DND-41 (cell line): ENCODE measurements at places on chromosomes 13 and 19.
A peak's percentile ranks its signal among the peaks of the same experiment; 100 is the strongest.

DNA sequence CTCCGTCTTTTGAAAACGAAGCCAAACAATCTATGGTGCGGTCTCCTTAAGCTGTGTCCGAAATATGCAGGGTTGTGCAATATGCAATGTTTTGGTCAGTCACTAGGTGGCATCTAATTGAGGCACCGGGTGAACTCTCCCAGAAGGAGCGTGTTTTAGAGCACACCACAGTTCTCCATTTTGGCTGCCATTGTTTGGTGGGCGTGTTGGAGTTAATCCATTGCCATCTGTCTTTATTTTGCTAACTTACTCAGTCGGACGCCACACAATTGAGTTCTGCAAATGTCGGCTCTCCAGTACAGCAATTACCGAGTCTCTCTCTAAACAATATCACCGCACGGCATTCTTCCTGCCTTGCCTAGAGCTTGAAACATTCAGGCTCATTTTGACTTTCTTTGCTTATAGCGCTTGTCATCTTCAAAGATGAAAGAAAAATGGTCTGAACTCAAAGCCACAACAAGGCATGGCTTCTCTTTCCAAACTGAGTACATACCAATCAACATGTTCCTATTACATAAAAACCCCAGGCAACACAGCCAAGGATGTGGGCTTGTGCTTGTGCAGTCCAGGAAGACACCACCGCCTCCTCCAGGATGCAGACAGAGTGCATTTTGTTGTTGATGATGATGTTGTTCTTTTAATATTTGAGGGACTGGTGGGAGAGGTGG lies 182.0 kb upstream of the SERP2 start:
- DNase-seq = peak; percentile 49
- no peaks in the 10 kb centered on the region for H3K27me3 ChIP-seq
- H3K36me3 ChIP-seq = no peaks in the 10 kb centered on the region
- no peak overlapping the region for H3K27ac ChIP-seq
- H3K4me3 ChIP-seq = no peak overlapping the region

- H3K4me3 ChIP-seq = no peak overlapping the region
- H3K4me1 ChIP-seq = no peaks in the 10 kb centered on the region
- H3K27me3 ChIP-seq = no peaks in the 10 kb centered on the region
- no peak for DNase-seq
- H3K27ac ChIP-seq = no peak overlapping the region
These were observed 185.7 kb downstream of the KLF5 start for GRCh38 chr13:73244467-73244866.

GRCh38 chr19:34181111-34181864 lies 9.0 kb downstream of the LSM14A start:
- H3K4me1 ChIP-seq = peaks cover 19% of the 10 kb centered on the region
- no peaks in the 10 kb centered on the region for H3K27me3 ChIP-seq
- no peak for DNase-seq

DNA sequence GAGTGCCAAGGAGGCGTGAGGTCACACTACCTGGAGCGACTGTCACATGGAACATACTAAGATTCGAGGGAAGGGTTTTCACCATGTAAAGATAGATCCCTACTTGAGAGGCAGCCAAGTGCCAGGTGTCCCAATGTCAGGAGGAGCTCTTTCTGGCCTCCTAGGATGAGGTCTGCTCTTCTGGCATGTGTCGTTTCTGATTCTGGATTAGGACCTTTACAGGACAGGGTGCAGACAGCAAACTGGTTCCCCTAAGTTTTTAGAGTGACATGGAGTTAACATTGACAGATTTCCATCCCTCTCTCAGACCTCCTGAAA lies 75.3 kb downstream of the ZNF536 start:
- no peak overlapping the region for H3K27ac ChIP-seq
- no peaks in the 10 kb centered on the region for H3K36me3 ChIP-seq
- H3K4me1 ChIP-seq = peaks cover 7% of the 10 kb centered on the region; the same call in 1 of the 2 replicates
- DNase-seq = no peak
- H3K27me3 ChIP-seq = peaks cover 11% of the 10 kb centered on the region

GRCh38 chr19:28985201-28985600 lies 227.8 kb downstream of the UQCRFS1 start:
- H3K27ac ChIP-seq = no peak overlapping the region
- no peaks in the 10 kb centered on the region for H3K36me3 ChIP-seq
- no peak for DNase-seq
- no peaks in the 10 kb centered on the region for H3K4me1 ChIP-seq
- peaks cover 13% of the 10 kb centered on the region for H3K27me3 ChIP-seq

GRCh38 chr13:20826843-20827560 lies 53.2 kb upstream of the EEF1AKMT1 start:
- H3K4me3 ChIP-seq = no peak overlapping the region
- no peak for DNase-seq

DNA sequence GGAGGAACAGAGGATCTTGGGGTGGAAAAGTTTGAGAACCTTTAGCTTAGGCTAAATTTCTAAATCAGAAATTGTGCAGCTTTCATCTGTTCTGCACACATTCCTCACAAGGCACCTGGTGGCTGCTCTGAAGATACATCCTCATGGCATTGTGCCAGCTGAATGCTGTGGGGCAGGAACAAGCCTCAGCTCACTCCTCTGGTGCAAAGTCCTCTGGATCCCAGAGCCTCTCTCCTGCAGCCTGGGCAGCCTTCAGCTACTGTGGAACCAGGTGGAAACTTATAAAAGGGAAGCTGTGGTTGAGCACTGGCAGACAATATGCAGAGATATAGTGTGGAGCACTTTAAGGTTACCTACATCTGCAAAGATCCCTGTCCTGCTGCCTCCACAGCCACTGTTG lies 72.3 kb downstream of the KCTD12 start:
- H3K36me3 ChIP-seq = no peaks in the 10 kb centered on the region
- H3K4me3 ChIP-seq = no peak overlapping the region
- DNase-seq = peak; percentile 22
- H3K4me1 ChIP-seq = no peaks in the 10 kb centered on the region

DNA sequence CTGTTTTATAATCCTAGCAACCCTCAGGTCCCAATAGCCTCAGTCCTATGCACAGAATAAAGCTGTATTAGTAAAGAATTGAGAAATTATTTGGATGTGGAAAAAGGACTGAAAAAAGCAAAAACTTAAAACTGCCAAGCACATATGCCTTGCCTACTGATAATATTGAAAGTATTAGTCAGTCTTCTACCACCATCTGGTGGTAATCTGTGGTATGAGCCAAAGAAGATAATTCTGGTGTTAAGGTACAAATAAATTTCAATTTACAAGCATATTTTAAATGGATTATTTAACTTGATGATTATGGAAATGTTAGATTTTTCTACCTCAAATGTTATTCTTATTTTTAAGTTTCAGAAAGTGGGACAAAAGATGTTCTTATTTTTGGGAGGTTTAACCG lies 460.3 kb upstream of the KLHL1 start:
- no peak overlapping the region for H3K27ac ChIP-seq
- no peaks in the 10 kb centered on the region for H3K36me3 ChIP-seq
- H3K4me1 ChIP-seq = no peaks in the 10 kb centered on the region
- DNase-seq = no peak
- no peak overlapping the region for H3K4me3 ChIP-seq
- H3K27me3 ChIP-seq = no peaks in the 10 kb centered on the region

DNA sequence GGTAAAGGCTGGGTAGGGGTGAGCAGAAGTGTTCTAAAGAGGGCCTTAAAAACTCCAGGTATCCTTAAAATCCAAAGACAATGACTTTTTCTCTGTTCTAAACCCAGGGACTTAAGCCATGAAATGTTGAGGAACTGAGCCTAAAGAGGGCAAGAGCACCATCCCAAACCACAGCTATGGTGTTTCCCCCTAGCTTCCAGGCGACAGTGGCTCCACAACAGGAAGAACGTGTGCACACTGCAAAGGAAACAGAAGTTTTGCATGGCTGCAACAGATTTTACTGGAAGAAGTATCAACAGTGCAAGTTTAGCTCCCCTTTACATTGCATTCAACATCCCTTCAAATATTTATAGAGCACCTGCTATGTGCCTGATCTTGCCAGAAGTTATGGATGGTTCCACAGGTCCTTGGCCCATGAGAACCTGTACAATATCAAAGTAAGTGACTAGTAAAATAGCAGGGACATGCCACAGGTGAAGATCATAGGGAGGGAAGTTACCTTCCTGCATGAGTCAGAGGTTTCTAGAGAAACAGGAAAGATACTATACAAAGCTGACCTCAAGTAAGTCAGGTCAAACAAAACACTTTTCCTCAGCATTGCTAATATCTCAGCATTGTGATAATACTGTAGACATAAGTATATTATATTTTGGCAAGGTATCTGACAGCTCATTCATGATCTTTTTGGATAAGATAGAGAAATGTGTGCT lies 8.4 kb upstream of the KCTD12 start:
- no peak overlapping the region for H3K4me3 ChIP-seq
- no peaks in the 10 kb centered on the region for H3K4me1 ChIP-seq
- DNase-seq = no peak
- H3K36me3 ChIP-seq = no peaks in the 10 kb centered on the region
- peaks cover 25% of the 10 kb centered on the region for H3K27me3 ChIP-seq
- no peak overlapping the region for H3K27ac ChIP-seq

DNA sequence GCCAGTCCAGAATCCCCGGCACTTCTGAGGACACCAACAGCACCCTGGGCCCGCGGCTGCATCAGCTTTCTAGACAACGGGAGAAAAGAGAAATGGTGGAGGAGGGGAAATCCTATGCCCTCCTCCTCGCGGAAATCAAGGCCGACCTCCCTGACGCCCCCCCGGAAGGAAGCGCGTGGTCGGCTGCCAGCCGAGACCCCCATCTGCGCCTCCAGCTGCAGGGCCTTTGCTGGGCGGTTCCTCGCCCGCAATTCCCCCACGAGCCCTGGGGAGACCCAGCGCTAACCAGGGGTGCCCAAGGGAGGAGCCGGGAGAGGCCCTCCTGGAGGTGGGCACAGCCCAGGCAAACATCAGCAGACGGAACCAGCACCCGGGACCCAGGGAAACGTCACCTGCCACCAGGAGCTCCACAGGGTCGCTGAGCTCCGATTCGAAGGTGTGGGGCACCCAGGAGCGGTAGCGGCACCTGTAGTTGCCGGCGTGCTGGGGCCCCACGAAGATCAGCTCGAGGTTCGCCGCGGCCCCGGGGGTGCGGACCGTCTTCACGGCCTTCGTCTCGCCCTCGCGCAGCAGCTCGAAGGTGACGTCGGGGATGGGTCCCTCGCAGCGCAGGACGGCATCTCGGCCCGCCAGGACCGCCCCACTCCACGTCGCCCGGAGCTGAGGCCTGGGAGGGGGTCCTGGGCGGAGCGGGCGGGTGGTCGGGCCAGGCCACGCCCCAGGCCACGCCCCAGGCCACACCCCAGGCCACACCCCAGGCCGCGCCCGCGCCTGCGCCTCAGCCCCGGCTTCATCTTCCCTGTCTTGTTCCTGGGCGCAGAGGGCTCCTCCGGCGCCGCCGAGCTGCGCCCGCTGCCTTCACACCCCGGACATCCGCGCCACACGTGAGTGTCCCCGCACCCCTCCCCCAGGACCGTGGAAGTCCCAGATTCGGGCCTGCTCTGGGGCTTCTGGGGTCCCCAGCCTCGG lies 6.0 kb downstream of the A1BG start:
- DNase-seq = peak; percentile 86
- H3K4me1 ChIP-seq = peaks cover 40% of the 10 kb centered on the region
- H3K4me3 ChIP-seq = peak overlapping the region; percentile 100
- no peaks in the 10 kb centered on the region for H3K27me3 ChIP-seq

DNA sequence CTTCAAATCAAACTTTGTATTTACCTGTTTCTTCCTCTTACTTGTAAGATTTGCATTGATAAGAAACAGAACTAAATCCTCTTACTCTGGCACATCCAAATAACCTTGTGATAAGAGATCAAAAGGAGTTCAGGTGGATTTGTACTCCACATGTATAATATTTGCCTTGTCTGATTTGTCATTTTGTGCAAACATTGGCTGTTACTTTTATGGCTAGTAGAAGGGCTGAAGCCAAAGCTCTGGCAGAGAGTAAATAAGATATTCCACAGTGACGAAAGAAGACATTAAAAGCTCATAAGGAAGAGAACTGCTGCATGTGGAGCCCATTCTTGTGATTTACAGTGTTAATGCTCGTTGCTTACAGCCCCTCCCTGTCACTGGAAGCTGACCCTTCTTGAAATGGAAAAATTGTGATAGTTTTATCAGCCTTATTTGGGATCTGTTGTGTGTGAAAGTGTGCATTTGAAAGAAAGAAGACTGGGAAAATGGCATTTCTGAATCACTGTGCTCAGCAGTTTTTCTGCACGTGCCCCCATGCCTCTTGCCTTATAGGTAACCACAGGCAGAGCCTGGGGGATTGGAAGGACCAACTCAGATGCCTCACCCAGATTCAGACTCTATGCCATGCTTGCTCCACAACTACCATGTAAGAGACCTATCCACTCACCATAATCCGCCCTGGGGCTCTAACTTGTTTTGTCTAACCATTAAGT lies 68.2 kb downstream of the OXGR1 start:
- no peak overlapping the region for H3K27ac ChIP-seq
- no peaks in the 10 kb centered on the region for H3K36me3 ChIP-seq
- H3K27me3 ChIP-seq = no peaks in the 10 kb centered on the region
- no peak for DNase-seq
- no peaks in the 10 kb centered on the region for H3K4me1 ChIP-seq

GRCh38 chr19:5987077-5987818 lies 9.3 kb upstream of the RANBP3 start:
- peak; percentile 76 for DNase-seq
- no peaks in the 10 kb centered on the region for H3K27me3 ChIP-seq
- H3K36me3 ChIP-seq = no peaks in the 10 kb centered on the region; the same call in 1 of the 2 replicates
- peaks cover 29% of the 10 kb centered on the region for H3K4me1 ChIP-seq

DNA sequence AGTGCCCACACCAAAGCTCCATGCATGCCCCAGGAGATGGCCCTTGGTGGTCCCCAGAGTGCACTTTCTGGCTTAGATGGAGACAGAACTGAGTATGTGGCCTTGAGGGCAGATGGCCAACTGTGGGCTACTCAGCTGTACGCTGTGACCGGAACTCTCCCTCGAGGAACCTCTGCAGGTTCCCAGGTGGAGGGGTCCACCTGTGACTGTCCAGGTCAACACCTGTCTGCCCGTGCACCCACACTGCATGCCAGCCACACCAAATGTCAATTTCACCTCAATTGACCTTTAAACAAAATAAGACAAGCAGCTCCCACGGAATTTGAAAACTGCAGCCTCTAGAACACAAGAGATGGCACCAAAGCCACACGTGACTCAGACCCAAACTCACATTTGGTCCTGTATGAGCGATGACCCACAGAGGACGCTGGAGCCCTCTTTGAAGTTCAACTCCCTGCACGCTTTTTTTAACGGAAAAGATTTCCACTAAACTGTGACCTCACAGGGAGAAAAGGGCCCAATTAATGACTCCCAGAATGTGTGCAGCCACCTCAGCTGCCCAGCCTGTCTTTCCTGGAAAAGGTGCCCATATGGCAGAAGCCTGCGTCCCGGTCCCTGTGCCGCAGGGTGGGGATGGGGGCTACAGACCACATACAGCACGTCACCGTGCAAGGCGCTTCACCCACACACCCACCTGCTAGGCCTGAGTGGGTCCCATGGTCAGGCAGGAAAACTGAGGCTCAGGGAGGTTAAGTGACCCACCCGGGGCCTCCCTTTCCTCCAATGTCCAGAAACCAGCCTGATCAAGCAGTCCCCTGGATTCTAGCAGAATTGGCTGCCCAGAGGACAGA lies 47.7 kb downstream of the KLF2 start:
- H3K4me3 ChIP-seq = no peak overlapping the region
- no peaks in the 10 kb centered on the region for H3K27me3 ChIP-seq
- H3K4me1 ChIP-seq = peaks cover 85% of the 10 kb centered on the region
- DNase-seq = no peak
- peaks cover 43% of the 10 kb centered on the region for H3K36me3 ChIP-seq
